ENCODE measurements at places on chromosomes 11 and 22.

DNA sequence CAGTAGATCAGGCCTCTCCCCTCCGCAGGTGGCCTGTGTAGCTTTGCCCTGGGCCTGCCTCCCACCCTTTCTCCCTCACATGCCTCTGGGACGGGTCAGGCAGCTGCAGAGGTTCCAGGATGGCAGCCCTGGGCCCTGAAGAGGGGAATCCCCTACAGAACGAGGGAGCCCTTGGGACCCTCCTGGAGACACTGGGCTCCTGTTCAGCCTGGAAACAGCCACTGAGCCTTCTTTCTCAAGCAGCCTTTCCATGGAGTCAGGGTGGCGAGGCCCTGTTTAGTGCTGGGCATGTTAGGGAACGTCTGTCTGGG is 720.9 kb downstream of the BRD1 start:
- DNase-seq, result no peak

DNA sequence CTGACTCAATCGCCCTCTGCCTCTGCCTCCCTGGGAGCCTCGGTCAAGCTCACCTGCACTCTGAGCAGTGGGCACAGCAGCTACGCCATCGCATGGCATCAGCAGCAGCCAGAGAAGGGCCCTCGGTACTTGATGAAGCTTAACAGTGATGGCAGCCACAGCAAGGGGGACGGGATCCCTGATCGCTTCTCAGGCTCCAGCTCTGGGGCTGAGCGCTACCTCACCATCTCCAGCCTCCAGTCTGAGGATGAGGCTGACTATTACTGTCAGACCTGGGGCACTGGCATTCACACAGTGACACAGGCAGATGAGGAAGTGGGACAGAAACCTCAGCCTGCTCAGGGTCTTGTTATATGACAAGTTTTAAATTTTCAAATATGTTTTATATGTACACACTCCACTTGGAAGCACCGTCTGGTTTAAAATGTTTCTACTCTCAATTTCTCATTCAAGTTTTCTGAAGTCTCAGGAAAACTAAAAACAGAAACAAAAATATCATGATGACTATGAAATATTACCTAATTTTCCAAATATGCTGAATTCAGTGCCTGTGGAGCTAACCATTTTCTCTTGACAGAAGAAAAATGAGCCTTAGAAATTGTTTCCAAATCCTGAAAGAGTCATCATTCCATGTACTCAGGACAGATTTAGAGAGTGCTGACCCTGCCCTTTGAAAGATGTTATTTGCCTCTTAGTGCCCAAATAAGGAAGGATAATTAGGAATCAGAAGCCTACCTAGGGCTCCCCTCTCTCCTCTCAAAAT is 48.8 kb upstream of the TOP3B start:
- no peak for DNase-seq

DNA sequence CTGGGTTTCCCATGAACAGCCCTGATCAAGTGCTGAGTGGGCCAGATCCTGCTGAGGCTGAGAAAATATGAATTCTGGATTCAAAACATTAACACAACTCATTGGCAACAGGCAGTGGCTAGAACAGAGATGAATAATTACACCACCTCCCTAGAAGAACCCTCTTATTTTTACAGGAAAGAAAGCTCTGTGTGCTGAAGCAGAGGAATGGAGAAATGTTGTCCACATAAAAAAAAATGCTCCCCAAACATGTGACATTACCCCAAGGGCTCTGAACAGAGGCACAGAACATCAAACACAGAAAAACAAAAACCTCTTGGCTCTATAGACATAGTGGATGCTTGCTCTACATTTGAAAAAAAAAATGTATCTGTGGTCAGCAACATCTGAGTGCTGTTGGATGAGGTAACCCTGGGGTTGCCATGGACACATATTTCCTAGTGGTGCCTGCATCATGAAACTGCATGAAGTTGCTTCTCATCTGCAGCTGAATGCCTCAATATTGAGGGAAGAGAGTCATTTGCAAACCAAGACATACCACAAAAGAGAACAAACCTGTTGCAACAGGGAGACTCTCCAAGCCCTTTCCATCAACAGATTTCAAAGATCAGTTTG is 98.8 kb downstream of the SNX19 start:
- no peak for DNase-seq

GRCh38 chr11:126138636-126139035 is 72.8 kb downstream of the RPUSD4 start:
- no peak for DNase-seq

GRCh38 chr11:120899720-120900119 is 124.2 kb upstream of the TBCEL start:
- no peak for DNase-seq

DNA sequence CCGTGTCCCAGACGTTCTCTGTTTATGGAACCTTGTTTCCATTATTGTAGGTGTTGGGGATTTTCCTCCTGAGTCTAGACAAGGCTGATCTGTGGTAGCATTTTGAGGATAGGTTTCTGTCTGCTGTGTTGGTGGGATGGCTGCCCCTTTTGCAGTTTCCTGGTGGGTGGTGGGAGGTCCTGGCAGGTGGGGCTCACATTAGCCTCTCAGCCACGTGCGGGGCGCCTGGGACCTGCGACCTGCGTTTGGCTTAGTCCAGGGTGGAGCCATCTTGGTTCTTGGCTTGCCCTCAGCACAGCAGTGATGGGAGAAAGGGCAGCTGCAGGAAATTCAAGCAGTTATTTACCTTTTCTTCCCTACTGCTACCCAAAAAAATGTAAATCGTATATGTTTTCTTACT is 143.4 kb downstream of the TBC1D22A start:
- DNase-seq, result no peak

Measured in activated naive CD4-positive, alpha-beta T cell (primary cell).